Fibroblast of skin of abdomen (primary cell): ENCODE measurements at places on chromosomes 7 and 10.

DNA sequence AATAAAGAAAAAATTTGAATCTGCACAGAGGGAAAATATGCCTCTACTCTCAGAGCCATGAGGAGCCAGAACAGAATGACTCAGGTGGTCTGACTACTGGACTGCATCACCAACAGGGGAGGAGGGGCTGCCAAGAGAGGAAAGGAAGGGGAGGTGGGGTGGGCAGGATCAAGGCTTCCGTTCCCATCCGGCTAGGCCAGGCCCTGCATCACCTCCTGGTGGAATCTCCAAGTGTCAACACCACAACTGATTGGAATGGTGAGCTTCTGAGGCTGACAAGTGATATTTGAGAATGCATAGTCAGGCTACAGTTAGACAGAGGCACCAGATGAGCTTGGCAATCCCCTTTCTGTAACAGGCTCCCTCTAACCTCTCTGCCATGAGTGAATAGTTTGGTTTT lies 10.4 kb upstream of the GPR26 start:
- DNase-seq: peak; percentile 52

- DNase-seq: no peak
These were observed 70.4 kb downstream of the INPP5A start for GRCh38 chr10:132607961-132608495.

DNA sequence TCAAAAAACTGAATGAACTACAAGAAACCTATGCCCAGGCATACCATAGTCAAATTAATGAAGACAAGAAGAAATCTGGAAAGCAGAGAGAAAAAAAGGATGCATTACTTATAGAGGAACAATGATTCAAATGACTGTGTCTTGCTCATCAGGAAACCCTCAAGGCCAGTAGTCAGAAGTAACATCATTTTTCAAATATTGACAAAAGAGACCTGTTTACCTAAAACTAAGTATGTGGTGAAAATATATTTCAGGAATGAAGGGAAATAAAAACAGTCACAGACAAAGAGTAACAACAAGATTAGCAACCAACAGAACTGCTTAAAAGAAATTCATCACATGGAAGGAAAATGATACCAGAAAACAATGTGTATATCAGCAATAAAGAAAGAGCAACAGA lies 128.4 kb downstream of the ALOX5 start:
- no peak for DNase-seq

- DNase-seq: no peak
These were observed 52.6 kb downstream of the TRUB1 start for GRCh38 chr10:114990586-114990985.

- no peak for DNase-seq
These were observed 165.4 kb upstream of the MTPN start for GRCh38 chr7:136142583-136142982.
